ENCODE measurements at places on chromosomes 12 and 14.

- DNase-seq: no peak
Observed at GRCh38 chr12:84128117-84128991, 784.2 kb downstream of the SLC6A15 start.

- DNase-seq: no peak
Observed at GRCh38 chr14:20492486-20492885, 12.9 kb upstream of the RNASE10 start.

- no peak for DNase-seq
Observed at GRCh38 chr12:121649322-121649721, 20.1 kb downstream of the MORN3 start.

DNA sequence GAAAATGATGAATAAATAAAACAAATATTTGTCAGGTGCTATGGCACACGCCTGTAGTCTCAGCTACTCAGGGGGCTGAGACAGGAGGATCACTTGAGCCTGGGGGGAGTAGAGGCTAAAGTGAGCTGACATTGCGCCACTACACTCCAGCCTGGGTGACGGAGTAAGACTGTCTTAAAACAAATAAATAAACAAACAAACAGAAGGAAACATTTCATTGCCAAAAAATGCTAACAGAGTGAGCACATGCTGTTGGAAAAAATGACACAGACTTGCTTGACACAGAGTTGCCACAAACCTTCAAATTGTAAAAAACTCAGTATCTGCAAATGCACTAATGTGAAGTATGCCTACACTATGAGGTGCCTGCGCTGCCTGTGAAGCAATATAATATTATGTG, 50.8 kb upstream of the AP4S1 start:
- DNase-seq: no peak

DNA sequence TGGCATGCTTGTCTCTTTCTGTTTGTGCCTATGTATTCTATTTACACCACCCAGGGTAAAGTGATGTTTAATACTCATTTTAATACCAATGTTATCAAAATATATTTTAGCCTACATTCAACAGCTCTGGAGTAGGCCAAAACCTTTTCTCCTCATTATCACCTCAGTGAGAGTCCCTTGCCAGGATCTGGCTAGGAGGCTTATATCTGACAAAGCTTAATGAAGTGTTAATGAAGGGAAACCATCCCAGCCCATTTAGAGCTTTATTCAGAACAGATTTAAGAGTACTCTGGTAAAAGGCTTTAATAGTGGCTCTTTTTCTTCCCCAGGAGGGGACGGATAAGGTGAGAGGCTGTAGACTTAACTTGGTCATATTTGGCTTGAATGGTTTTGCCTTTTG, 137.6 kb downstream of the GRIN2B start:
- DNase-seq: no peak

GRCh38 chr14:60220084-60220483, 28.9 kb upstream of the PPM1A start:
- no peak for DNase-seq

DNA sequence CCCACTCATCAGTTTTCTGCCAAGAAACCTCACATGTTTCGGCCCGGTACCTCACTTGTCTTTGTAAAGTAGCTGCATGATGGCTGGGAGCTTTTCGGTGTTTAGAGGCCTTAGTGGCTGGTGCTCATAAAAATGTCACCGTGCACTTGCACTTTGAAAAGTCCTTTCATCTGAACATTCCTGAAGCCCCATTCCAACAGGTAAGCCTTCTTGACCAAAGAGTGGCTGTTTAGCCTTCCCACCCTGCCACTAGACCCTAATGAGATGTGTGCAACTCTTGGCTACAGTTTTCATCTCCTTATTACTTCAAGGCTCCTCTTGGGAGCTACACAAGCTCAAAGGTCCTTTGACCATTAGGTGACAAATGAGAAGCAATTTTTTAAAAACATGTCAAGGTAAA, 135.2 kb downstream of the HMGA2 start:
- DNase-seq: no peak

- DNase-seq: no peak
Observed at GRCh38 chr12:51359851-51360250, 13.4 kb upstream of the CELA1 start.

Data from right atrium auricular region (tissue), 2 donors.